ENCODE measurements at places on chromosomes 12 and 14.

GRCh38 chr14:86662334-86662733 lies 1132.4 kb downstream of the FLRT2 start:
- no peak for DNase-seq

GRCh38 chr14:33992274-33993007 lies 41.6 kb upstream of the EGLN3 start:
- no peak for DNase-seq

DNA sequence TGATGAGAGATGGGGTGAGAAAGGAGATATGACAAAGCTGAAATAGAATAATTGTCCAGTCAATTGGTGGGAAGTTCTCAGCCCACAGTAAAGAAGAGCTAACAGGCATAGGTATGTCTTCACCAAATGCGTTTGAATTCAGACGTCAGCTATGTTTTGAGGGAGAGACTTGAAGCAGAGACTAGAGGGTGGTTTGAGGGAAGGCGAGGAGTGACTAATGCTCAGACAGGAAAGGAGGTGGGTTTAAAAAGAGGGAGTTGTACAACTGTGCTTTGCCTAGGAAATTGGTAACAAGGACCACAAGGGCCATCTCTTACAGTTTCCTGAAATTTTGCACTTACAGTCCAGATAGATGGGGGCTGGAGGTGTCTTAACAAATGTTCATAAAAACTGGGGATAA lies 6.4 kb downstream of the JKAMP start:
- no peak for DNase-seq

GRCh38 chr12:90244232-90244631 lies 535.6 kb upstream of the ATP2B1 start:
- DNase-seq = no peak

DNA sequence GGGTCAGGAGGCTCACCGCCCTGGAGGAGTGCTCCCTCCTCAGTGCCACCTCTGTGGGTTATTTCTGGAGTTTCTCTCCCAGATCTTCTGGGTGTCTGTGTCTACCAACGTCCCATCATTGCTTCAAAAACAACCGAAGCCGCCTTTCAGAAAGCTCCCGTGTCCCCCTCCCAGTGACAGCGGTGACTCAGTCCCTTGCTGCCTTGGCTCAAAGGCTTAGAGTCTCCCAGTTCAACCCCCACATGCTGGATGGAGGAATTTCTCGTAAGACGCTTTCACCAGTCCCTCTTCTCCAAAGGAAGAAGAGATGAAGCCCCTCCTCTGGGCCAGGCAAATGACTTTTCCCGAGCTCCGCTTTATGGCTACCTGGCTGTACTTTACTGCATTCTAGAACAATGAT lies 146.6 kb downstream of the RBM19 start:
- DNase-seq = no peak

DNA sequence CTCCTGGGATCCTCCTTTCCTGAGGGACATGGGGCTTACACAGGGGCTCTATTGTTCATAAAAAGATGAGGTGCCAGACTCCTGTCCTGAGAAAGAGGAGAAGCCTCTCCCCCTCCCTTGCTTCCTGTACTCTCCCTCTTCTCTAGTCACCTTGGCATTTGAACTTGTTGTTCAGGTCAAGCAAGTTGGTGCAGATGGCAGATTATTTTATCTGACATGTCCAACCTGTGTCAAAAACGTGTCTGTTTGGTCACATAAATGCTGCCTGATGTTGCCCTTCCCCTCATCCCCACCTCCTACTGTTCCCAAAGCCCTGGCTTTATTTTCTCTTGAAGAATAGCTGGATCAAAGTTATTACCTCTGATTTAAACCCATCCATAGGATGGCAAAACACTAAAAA lies 154.8 kb downstream of the TMX1 start:
- no peak for DNase-seq

DNA sequence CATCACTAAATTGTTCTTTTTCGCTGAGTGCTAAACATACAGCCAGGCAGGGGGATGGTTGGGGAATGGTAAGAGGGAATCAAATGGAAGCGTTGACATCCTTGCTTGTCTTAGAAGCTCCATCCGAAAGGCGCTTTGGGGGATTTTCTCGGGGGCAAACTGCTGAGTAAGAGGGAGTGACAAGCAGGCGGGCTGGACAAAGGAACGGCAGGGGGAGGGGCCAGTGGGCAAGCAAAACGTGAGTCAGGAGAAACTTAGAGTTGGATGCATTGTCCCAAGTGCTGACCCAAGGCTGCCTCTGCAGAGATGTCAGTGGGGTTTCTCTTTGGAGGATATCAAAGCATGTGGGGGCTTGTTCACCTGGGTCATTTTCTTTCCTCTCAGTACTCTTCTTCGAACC lies 480.5 kb downstream of the VRK1 start:
- no peak for DNase-seq

GRCh38 chr12:128662101-128662500 lies 161.7 kb downstream of the SLC15A4 start:
- no peak for DNase-seq

DNA sequence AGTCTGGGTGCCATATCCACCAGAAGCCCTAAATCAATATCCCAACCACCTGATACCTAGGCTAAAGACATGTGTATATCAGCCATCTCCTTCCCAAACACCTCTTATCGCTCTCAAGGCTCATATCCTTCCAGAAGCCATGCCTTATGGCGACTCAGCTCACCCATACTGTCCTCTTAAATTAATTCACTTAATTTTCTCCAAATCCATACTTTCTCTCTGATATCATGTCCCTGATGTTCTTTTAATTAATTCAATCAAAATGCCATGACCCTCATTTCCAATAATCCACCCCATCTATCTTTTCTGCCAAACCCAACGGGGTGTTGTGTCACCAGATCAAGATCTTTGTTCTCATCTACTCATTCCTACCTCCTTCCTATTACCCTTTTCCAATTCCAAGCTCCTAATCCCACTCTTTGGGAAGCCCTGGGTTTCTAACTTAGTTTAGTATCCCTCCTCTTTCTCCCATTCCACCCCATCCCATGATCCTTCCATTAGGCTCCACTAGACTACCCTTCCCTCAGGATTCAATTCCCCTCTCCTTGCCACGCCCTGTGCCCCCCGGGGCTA lies 723 bp downstream of the ATF7 start:
- DNase-seq = no peak

GRCh38 chr12:6550294-6551062 lies 5.4 kb downstream of the IFFO1 start:
- DNase-seq = no peak

- no peak for DNase-seq
Observed at GRCh38 chr12:64296301-64296700, 74.2 kb upstream of the KICS2 start.

DNA sequence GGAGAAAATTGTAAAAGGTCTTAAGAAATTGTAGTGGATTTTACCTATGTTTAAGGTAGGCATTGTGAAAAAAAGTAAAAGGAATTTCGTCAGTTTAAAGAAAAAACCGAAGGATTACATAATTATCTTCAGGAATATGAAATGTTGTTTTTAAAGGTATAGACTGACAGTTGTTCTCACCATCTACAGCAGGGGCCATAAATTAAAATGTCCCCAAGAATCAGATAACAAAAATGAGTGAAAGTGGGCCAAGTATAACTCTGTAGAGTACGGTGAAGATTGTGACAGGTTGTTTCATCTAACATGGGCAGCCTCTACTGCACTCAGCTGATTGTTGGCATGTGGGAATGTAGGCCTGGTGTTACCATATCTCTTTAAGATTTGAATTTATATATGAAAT lies 38.3 kb downstream of the YLPM1 start:
- DNase-seq = no peak

DNA sequence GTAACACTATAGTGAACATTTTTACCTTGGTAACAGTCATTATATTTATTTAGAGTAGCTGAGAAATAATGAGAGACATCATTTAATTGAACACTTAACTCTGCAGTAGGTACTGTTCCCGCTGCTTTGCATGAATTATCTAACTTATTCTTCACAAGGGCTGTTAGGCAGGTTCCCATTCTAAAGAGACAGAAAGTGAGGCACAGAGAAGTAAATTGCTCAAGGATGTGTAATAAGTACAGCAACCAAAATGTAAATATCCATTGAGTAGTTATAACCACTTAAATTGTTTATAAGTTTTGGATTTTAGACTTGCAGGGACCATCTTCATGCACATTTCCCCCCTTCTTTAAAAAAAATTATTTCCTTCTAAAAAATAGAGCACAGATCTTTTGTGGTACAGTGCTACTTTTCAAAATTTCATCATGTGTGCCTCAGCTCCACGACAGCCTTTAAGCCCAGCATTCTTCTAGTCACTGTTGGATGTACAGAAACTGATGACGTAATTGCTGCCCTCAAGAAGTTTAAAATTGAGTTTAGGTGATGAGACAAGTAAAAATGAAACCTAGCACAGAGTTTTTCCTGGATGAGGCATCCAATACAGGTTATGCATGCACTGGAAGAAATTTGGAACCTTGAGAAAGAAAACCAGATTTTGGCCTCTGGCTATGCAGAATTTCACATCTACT lies 6.0 kb upstream of the MANSC4 start:
- no peak for DNase-seq

GRCh38 chr12:6957741-6958608 lies 6.8 kb downstream of the PTPN6 start:
- DNase-seq = no peak

All from stimulated activated CD8-positive, alpha-beta memory T cell treated with anti-CD3 and anti-CD28 coated beads, Interleukin-7, amount 100 ng/mL, for 1 hour (primary cell).